Vagina (tissue), 2 donors: ENCODE measurements at places on chromosomes 6 and 20.

DNA sequence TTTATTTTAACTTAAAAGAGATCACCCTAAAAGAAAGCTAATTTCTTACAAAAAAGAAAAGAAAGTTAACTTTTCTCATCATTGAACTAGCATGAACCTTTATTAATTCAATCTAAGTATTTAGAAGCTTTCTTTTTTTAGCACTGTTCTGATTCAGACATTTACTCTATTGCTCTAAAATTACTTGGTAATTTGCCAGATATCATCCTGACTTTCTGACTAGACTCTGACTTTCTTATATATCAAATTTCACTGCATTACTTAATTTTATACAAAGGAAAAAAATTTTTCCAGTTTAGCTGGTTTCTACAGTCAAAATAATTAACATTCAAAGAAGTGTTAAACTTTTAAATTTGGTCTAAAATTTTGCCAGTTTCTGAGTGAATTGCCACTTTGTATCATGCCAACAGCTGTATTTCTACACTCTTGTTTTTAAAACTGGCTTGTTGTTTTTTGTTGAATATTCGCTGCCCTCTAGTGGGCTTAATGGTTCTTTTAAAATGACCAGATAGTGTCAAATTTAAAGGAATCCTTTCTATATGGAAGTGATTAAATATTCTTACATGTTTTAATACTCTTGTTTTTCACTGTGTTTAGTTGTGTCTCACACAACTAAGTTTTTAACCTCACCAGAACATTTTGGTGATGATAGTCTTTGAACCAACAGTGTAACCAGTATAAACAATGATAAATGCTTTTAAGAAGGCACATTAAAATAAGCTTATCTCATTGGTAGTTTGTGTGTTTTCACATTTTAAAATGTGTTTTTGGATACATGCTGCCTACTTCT, 102.0 kb downstream of the POPDC3 start:
- DNase-seq: no peak

GRCh38 chr20:52461582-52461981, 270.0 kb upstream of the ZFP64 start:
- DNase-seq: no peak

- no peak for DNase-seq
Observed at GRCh38 chr6:21914121-21914973, 320.8 kb downstream of the SOX4 start.

DNA sequence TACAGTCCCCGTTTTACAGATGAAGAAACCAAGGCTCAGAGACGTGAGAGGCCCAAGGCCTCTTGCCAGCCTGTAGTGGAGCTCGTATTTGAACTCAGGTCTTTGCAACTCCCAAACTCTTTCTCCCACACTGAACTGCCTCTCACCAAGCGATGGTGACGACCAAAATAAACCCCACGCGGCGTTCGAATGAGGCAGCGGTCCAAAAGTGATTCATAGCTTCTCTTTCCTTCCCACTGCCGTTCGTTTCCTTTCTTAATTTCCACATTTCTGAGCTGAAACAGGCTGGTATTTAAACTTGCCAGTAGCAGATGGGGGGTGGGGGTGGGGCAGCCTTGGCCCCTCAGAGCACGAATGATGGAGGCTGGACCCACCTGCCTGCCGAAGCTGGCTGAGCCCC, 252.9 kb upstream of the KCNG1 start:
- DNase-seq: no peak

- DNase-seq: no peak
Observed at GRCh38 chr20:43853918-43854317, 60.7 kb upstream of the TOX2 start.
